T-cell (primary cell): ENCODE measurements at places on chromosomes 13 and 19.

GRCh38 chr19:13098277-13099072, 4.2 kb downstream of the LYL1 start:
- no peaks in the 10 kb centered on the region for H3K36me3 ChIP-seq
- no peaks in the 10 kb centered on the region for H3K27me3 ChIP-seq
- H3K4me1 ChIP-seq, result peaks cover 35% of the 10 kb centered on the region
- DNase-seq, result no peak

DNA sequence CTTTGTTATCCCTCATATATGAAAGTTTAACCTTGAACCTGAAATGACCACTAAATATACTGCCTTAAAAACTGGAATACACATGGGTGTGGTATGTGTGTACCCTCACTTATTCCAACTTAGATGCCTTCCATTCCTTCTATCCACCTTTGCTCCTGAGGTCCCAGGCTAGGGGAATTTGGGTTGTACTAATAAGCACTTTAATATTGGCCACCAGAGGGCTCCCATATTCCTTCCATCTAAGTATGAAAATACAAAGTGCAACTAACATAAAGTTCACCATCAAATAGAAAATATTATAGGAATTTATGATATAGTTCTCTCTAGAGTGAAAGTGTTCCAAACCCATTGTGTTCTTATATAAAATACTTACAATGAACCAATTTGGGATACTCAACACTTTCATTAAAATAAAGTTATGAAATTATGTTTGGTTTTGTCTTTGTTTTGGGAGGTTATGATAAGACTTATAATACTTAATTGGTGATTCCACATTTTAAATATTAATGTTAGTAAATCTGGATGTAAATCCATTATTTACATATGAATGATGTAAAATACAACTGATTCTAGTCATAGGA, 62.3 kb downstream of the ITGBL1 start:
- no peaks in the 10 kb centered on the region for H3K27me3 ChIP-seq
- H3K36me3 ChIP-seq, result no peaks in the 10 kb centered on the region
- no peaks in the 10 kb centered on the region for H3K4me1 ChIP-seq

DNA sequence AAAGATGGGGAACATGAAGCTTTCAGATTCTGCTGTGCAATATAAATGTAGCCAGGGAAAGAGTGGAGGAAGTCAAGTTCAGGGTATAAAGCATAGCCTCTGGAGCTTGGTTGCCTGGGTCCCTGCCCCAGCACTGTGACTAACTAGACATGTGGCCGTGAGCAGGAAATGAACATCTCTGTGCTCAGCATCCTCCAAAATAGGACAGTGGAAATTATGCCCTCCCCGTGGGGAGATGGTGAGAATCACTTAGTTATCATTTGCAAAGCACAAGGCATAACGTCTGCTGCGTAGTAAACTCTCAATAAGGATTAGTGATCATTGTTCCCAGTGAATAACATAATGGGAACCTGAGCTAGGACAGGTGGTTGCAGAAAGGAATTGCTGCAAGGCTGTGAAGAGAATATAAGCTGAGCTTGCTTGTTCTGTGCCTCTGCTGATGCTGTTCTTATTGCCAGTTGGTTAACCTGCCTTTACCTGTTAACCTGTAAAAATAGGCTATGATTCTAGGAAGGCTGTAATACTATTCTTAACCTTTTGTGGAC, 441.0 kb downstream of the COG6 start:
- H3K4me3 ChIP-seq, result no peak overlapping the region
- no peaks in the 10 kb centered on the region for H3K27me3 ChIP-seq

- H3K4me1 ChIP-seq, result peaks cover 3% of the 10 kb centered on the region
- no peaks in the 10 kb centered on the region for H3K27me3 ChIP-seq
- no peak for DNase-seq
- no peak overlapping the region for H3K4me3 ChIP-seq
- no peak overlapping the region for H3K27ac ChIP-seq
These were observed 26.5 kb downstream of the PIP5K1C start for GRCh38 chr19:3673506-3674439.

DNA sequence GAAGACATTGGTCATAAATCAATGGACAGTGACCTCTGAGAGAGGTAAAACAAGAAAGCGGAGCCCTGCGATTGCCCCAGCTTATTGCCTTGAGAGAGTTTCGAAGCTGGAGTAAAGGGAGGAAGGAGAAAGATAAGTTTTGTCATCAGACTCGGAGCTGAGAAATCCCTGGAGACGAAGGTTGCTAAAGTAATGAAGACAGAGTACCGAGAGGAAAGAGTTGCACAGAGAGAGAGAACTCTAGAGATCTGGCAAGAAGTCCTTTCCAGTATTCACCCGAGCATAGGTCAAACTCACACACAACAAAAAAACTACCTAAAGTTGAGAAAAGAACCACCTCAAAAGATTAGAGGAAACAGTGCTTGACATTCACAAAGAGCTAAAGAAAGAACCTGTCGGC, 472.0 kb downstream of the DACH1 start:
- no peaks in the 10 kb centered on the region for H3K27me3 ChIP-seq
- no peaks in the 10 kb centered on the region for H3K36me3 ChIP-seq
- DNase-seq, result no peak
- no peak overlapping the region for H3K27ac ChIP-seq
- no peaks in the 10 kb centered on the region for H3K4me1 ChIP-seq
- no peak overlapping the region for H3K4me3 ChIP-seq
